HFFc6 (cell line): ENCODE measurements at places on chromosomes 7 and 10. TPM values are rescaled to one million over a fixed set of nuclear protein-coding genes. Genes with fewer than 3 reads are reported as not detected.

GRCh38 chr7:127708788-127709187 is 56.8 kb downstream of the SND1 start:
- peaks cover 67% of the 10 kb centered on the region for H3K36me3 ChIP-seq
- DNase-seq, result peak; percentile 85
- no peak overlapping the region for H3K4me3 ChIP-seq
- H3K27ac ChIP-seq, result peak overlapping the region; percentile 86
- no peaks in the 10 kb centered on the region for H3K27me3 ChIP-seq

DNA sequence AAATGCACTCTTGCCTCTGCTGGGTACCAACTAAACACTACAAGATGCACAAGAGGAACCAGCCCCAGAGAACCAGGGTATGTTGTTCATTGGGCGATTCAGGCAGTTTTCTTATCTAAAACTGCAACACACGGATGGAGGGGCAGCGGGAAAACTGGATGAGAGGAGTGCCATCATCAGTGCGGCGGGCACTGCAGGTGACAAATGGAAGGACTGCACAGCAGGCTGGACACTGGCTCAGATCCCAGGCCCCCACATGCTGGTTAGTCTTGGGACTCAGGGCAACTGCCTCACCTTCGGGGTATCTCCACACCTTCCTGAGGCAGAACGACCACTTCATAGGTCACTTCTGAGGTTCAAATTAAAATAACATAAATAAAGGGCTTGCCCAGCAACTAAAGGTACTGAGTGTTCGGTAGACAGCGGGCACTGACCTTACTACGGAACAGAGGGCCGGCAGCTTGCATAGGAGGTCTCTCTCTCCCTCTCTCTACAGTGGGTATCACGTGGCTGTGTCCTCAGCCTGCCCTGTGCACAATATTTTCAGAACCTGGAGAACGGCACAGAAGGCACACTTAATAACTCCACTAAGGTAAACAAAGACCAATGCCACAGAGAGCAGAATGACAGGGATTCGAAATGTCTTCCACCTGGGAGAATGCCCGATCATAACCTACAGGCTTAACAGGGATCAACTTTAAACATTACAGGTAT is 72.1 kb downstream of the GRB10 start:
- H3K27me3 ChIP-seq, result no peaks in the 10 kb centered on the region
- DNase-seq, result no peak
- peaks cover 48% of the 10 kb centered on the region for H3K4me1 ChIP-seq
- H3K4me3 ChIP-seq, result no peak overlapping the region
- H3K27ac ChIP-seq, result no peak overlapping the region

GRCh38 chr10:92181575-92181974 is 109.3 kb downstream of the CPEB3 start:
- no peaks in the 10 kb centered on the region for H3K27me3 ChIP-seq
- H3K4me1 ChIP-seq, result no peaks in the 10 kb centered on the region
- no peaks in the 10 kb centered on the region for H3K36me3 ChIP-seq
- H3K4me3 ChIP-seq, result no peak overlapping the region
- DNase-seq, result no peak

- H3K36me3 ChIP-seq, result no peaks in the 10 kb centered on the region
- H3K4me3 ChIP-seq, result no peak overlapping the region
- no peaks in the 10 kb centered on the region for H3K4me1 ChIP-seq
- DNase-seq, result no peak
- H3K27me3 ChIP-seq, result no peaks in the 10 kb centered on the region; the same call in none of the 2 replicates
- no peak overlapping the region for H3K27ac ChIP-seq
Measured at GRCh38 chr10:111360260-111360925, 283.6 kb downstream of the ADRA2A start.

DNA sequence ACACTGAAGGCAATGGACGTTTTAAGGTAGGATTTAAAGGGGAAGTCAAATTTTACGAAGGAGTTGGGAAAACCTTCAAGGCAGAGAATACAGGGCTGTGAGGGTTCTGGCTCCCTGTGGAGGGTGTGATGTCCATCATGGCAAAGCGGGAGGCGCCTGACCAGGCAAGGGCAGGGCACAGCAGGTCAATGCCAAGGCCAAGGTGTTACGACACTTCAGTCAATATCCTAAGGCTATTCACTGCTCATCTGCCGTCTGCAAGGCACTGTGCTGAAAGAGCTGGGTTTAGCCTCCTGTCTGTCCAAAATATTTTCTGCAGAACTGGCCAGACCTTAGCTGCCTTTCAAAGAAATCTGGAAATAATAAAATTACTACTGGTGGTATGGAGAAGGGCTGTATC is 297.9 kb upstream of the MGMT start:
- H3K27me3 ChIP-seq, result no peaks in the 10 kb centered on the region; the same call in 1 of the 2 replicates
- DNase-seq, result no peak
- no peak overlapping the region for H3K4me3 ChIP-seq
- H3K27ac ChIP-seq, result no peak overlapping the region
- no peaks in the 10 kb centered on the region for H3K4me1 ChIP-seq
- H3K36me3 ChIP-seq, result no peaks in the 10 kb centered on the region

GRCh38 chr10:72337039-72337629 is 17.6 kb downstream of the DNAJB12 start:
- H3K36me3 ChIP-seq, result peaks cover 13% of the 10 kb centered on the region
- H3K4me3 ChIP-seq, result no peak overlapping the region
- H3K4me1 ChIP-seq, result peaks cover 20% of the 10 kb centered on the region
- DNase-seq, result peak; percentile 42
- peaks cover 2% of the 10 kb centered on the region; the same call in 1 of the 2 replicates for H3K27me3 ChIP-seq

DNA sequence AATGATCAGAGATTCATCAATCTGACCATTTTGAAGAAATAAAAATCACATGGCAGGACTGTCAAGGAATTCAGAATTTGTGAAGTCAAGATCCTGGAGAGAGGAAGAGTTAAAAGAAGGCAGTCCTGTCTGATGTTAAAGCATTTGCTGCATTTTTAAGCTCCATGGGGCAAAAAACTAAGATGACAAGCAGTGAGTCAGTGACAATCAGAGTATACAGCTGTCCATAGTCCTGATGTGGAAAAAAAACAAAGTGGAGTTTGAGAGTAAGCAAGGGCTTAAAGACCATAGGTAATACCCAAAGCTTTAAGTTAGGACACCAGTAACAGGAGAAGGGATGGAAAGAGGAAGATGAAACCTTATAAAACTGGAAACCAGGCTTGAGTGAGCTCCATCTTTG is 412.7 kb upstream of the ANKRD30A start:
- H3K4me3 ChIP-seq, result no peak overlapping the region
- no peaks in the 10 kb centered on the region for H3K4me1 ChIP-seq
- no peak for DNase-seq

DNA sequence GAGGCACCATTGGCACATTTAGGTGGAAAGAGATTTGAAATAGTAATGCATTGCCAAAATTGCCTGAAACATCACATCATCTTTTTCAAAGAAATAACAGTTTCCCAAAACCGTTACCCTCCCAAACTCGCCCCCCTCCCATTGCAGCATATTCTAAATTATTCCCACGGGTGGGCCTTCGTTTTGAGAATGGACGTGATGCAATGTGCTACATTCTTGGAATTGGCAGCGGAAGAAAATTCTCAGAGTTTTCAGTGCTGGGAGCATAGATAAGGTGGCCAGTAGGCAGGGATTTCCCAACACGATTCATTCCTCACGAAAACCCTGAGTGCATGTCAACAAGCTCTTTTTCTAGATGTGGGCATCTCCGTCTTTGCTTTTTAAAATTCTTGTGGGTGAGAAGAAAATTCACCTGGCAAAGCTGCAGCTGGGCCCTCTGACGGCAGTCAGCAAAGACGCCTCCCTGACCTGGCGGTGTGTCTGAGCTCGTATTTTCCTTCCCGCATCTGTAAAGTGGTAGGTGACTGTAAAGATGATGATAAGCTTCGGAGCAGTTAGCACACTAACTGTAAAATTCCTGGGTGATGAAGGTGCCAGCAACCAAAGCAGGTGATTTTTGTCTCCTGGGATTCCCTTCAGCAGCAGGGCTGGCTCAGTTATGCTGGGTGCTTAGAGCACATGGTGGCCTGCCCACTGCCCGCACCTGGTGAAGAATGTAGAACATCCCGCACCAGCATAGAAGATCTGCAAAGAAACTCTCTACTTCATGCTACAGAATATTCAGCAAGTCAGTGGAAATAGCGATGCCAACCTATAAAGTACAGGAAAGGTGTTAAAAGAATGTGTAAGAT is 141.9 kb upstream of the KLF6 start:
- no peak overlapping the region for H3K27ac ChIP-seq
- DNase-seq, result no peak
- H3K4me1 ChIP-seq, result peaks cover 17% of the 10 kb centered on the region
- peaks cover 6% of the 10 kb centered on the region; the same call in 1 of the 2 replicates for H3K27me3 ChIP-seq
- H3K36me3 ChIP-seq, result peaks cover 5% of the 10 kb centered on the region

- no peaks in the 10 kb centered on the region for H3K36me3 ChIP-seq
- H3K4me3 ChIP-seq, result no peak overlapping the region
- DNase-seq, result no peak
- H3K27ac ChIP-seq, result no peak overlapping the region
- H3K4me1 ChIP-seq, result no peaks in the 10 kb centered on the region
Measured at GRCh38 chr7:141610671-141611070, 59.5 kb downstream of the AGK start.

DNA sequence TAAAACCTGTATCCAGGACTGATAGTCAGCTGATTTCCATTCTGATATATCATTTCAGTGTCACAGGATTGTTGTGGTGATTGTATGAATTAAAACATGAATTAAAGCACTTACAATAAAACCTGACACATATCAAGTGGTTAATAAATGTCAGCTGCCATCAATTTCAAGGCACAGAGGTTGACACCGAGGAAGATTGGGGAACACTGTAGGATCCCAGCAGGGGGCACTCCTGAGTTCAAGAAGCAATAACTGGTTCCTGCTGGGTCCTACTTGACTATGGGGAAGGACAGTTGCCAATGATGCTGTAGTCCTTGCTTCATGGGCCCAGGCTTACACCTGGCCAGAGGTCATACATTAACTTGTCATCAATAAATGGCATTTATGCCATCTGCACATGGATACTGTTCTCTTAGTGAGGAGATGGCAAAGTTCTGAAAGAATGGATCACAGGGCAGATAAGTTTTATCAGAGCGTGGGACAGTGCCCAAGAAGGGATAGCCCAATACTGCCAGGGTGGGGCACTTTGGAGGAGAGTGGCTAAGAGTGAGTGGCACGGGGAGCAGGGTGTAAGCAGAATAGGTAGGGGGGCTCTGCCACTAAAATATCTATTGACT is 24.1 kb downstream of the FZD1 start:
- no peak overlapping the region for H3K27ac ChIP-seq
- peaks cover 10% of the 10 kb centered on the region for H3K27me3 ChIP-seq
- no peak for DNase-seq
- no peak overlapping the region for H3K4me3 ChIP-seq

DNA sequence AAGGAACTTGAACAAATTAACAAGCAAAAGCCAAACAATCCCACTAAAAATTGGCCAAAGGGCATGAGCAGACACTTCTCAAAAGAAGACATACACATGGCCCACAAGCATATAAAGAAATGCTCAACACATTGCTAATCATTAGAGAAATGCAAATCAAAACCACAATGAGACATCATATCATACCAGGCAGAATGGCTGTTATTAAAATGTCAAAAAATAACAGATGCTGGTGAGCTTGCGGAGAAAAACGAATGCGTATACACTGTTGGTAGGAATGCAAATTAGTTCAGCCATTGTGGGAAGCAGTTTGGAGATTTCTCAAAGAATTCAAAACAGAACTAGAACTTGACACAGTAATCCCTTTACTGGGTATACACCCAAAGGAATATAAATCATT is 311.7 kb upstream of the HPS1 start:
- H3K36me3 ChIP-seq, result no peaks in the 10 kb centered on the region
- H3K4me3 ChIP-seq, result no peak overlapping the region
- H3K27me3 ChIP-seq, result peaks cover 3% of the 10 kb centered on the region; the same call in 1 of the 2 replicates
- no peaks in the 10 kb centered on the region for H3K4me1 ChIP-seq

DNA sequence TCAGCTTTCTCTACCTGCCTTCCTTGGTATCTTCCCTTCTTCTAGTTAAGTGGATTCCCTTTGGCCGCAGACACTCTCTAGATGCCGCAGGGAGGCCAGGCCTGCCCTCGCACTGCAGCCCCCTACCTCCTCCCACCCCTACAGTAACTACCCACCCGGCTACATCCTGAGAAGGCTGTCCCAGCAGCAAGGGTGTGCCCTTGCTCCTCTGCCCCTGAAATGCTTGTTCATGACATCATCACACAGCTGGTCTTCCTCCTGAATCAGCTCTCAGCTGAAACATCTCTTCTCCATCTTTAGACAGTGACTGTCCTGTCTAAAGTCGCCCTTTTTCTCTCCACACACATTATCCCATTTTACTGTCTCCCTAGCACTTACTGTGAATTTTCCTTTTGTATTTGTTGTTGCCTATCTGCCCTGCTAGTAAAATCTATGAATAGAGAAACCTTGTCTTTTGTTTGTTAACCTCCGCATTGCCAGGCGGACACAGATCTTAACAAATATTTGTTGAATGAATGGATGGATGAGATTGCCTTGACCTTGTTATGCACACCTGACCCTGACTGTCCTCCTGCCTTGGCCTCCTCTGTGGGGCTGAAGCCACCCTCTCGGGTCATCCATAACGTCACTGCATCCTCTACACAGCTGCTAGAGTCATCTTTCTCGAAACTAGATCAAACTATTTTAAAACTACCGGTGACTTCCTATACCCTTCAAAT is 108.9 kb upstream of the GATA3 start:
- peaks cover 25% of the 10 kb centered on the region for H3K36me3 ChIP-seq
- H3K27ac ChIP-seq, result peak overlapping the region; percentile 68
- peaks cover 95% of the 10 kb centered on the region for H3K4me1 ChIP-seq
- peak overlapping the region; percentile 9 for H3K4me3 ChIP-seq
- H3K27me3 ChIP-seq, result no peaks in the 10 kb centered on the region

Gene TRPV5
- not detected in 2 replicates for total RNA-seq

Gene UTF1
- total RNA-seq, result not detected in 3 replicates

Gene IDI2
- total RNA-seq, result not detected in 3 replicates
